Activated CD8-positive, alpha-beta memory T cell treated with anti-CD3 and anti-CD28 coated beads for 4 hours (primary cell): ENCODE measurements at places on chromosomes 5 and 9.

DNA sequence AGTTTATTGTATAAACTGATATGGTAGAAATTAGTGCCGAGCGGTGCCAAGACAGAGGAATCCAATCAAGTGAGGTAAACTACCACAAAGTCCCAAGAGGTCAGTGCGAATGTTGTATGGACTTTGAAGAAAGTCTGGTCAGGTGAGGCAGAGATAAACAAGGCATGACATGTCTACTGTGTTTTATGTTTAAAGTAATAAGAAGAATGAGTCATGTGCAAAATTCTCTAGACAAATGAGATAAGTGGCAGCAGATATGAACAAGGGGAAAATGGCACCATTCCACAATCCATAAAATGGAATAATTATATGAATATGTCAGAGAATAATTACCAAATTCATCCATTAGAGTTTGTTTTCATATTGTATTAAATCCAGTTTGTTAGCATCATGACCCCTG, 364.1 kb upstream of the CCNH start:
- DNase-seq: no peak

DNA sequence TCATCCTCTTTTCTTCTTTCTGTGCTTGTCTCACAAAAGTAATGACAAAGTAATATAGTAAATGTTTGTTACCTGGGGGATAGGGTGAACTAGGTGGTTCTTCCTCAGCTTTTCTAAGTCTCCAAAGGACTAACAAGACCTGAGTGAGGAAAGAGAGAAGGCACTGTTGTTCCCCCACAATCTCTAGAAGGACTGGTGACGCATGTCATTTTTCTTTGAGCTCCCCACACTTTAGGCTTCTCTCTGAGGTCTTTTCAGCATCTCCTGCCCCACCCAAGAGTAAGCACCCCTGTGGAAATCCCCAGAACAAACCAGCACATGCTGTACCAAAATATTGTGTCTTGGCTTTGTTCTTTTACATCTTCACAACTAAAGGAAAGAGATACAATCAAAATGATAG, 2.4 kb upstream of the IL7R start:
- DNase-seq: peak; percentile 30

GRCh38 chr9:85024374-85024773, 354.8 kb downstream of the NTRK2 start:
- no peak for DNase-seq

DNA sequence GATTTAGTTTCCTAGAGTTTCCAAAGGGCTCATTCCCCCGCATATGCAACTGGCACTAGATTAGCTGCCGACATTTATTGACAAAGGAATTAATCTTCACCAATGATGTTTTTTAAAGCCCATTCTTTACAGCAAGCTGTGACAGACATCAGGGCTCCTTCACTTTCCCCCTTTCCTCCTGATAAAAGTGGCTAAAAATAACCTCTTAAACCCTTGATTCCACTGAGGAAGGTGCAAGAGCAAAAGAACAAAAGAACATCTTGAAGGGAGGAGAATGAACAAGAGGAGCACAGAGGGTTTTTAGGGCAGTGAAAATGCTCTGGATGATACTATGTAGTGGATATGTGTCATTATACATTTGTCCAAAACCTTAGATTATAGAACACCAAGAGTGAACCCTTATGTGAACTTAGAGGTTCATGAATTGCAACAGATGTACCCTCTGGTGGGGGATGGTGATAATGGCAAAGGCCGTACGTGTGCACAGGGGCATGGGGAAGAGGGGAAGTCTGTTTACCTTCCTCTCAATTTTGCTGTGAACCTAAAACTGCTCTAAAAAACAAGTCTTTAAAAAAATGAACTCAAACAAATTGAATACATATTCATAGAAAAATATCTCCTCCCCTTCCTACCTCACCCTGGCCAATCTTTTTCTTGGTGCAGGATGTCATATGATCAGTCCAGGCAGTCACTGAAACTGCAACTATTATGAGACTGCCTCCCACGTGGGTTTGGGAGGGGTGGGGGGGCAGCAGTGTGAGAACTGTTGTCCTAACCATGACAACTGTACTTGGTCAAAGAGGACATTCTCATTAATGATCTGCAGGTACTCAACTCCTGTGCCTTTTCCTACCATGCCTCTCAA, 83.0 kb downstream of the MARCHF3 start:
- no peak for DNase-seq

DNA sequence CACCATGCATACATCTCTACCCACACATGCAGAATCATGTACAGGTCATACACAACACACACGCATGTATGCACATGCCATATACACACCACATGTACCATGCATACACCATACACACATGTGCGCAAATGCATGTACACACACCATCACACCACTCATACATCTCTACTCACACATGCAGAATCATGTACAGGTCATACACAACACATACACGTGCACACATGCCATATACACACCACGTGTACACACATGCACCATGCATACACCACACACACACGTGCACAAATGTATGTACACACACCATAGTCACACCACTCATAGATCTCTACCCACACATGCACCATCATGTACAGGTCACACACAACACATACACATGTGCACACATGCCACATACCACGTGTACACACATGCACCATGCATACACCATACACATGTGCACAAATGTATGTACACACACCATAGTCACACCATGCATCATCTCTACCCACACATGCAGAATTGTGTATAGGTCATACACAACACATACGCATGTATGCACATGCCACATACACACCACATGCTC, 14.0 kb downstream of the GRIN1 start:
- DNase-seq: no peak

DNA sequence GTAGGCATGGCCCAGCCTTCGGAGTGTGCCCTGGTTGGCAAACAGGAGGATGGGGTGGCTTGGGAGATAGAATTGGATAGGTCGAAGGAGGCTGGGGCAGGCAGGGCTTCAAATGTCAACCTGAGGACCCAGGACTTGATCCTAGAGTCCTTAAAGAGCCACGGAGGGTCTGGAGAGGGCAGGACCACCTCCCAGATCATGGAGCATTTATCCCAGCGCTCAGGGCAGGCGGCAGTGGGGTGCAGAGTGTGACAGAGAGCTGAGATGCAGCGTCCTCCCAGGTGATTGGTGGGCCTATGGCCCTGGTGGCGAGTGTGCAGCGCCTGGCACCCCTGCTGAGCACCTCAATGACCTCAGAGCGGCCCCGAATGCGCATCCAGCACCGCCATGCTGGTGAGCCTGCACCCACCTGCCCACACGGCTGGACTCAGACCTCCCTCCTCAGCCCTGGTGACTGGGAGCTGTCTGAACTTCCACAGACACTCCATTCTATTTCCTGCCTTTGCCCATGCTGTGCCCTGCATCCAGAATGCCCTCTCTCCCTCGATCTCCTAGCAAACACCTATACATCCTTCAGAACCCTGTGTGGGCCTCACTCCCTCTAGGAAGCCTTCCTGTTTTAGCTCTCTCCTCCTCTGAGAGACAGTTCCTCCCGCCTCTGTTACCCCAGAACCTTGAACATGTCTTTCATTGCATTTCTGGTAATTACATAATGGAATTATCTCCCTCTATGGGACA, 6.3 kb downstream of the ADGRD2 start:
- no peak for DNase-seq

- DNase-seq: no peak
Measured at GRCh38 chr5:14443671-14444093, 137.9 kb upstream of the OTULINL start.
